ENCODE measurements at places on chromosomes 16 and 17.

DNA sequence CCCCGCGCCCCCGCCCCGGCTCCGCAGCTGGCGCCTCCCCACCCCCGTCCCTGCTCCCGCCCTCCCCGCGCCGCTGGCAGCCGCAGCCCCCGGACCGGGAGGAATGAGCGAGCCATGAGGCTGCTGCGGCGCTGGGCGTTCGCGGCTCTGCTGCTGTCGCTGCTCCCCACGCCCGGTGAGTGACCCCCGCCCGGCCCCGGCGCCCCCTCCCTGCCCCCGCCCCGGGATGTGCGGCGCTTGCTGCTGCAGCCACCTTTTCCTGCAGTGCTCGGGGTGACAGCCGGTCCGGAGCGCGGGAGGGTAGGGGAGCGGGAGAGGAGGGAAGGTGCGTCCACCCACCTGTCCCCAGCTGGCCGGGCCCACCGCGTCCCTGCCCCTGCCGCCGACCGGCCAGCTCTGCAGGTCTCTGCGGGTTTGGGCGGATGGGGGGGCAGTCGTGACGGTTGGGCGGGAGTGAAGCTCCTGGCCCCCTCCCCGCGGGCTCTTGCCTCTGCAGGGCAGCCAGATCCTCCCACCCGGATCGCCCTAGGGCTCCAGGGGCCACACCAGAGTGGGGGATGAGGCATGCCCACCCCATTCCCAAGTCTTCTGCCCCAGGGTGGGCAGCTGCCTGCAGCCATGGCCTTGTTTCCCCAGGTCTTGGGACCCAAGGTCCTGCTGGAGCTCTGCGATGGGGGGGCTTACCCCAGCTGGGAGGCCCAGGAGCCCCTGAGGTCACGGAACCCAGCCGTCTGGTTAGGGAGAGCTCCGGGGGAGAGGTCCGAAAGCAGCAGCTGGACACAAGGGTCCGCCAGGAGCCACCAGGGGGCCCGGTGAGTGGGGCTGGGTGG, 513 bp downstream of the ADAM11 start:
- no peak for DNase-seq

DNA sequence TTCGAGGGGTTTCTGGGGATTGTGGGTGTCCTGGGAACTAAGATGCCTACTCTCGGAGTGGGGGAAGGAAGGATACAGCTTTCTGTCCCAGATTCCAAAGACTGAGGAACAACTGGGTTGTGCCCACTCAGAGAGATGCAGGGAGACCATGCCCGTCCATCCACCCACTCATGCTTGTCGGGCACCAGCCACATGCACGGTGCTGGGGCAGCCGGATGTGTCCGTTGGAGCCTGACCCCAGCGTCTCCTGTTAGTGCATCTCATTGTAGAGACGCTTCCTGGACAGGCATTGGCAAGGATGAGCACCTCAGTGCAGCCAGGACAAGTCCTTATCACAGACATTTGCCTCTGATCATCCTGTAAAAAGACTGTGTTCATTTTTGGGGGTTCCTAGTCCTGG, 58.1 kb downstream of the METRNL start:
- DNase-seq, result no peak

DNA sequence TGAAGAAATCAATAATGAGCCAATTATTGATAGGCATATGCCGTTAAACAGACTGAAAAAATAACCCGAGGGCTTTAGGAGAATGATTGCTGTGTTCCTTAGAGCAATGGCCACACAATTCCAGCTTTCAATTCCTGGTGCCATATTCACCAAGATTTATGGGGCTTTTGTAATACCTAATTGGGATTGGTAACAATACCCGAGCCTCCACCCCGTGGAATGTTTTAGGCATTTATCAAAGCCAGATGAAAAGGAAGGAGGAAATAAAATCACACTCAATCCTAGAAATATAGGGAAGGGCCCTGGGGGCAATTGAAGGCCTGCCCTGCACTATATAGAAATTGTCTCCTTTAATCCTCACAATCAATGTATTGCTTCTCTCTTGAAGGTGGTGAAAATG, 42.1 kb upstream of the MLYCD start:
- no peak for DNase-seq

GRCh38 chr17:39513915-39514314, 52.6 kb downstream of the CDK12 start:
- no peak for DNase-seq

DNA sequence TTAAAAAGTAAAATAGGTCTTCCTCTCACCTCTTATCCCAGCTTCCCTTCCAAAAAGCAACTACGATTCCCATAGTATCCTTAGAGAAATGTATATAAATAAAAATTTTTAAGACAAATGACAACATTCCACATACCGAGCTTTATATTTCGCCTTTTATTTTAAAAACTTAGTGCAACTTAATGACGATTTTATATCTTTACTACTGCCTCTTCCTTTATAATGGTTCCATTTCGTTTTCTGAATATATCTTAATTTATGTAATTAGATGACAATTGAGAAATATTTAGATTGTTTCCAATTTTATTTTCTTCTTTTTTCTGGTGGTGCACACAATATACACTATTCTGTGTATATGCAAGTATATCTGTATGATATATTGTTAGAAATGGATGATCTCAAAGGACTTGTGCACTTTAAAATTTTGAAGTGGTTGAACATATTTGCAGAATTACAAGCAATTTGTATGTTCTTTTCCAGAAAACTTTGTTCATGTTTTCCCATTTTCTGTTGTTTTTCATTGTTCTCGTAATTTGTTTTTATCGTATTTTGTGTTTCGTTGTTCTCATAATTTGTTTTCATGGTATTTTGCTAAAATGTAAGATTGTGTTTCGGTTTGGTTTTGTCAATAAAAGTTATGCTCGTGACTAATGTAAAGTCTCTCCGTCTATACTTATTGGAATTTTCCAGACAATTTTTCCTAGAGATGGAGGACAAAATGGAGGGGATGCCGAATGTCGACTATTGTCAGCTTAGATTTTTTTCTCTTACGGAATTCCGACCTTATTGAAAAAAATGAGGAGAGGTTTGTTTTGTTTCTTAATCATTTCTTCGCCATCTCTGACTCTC, 20.4 kb upstream of the HOXB13 start:
- DNase-seq, result no peak

DNA sequence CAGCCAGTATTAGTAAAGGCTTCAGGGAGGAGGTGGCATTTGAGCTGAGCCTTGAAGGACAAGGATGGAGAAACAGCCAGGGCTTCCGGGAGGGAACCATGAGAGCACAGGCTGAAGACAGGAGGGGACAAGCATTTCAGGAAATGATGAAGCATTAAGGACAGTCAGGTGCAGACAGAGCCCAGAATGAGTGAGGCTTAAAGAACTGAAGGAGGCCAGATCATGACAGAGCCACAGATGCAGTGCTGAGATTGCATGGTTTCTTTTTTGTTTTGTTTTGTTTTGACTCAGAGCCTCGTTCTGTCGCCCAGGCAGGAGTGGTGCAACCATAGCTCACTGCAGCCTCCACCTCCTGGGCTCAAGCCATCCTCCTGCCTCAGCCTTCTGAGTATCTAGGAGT, 211.5 kb downstream of the SOX9 start:
- DNase-seq, result no peak

GRCh38 chr17:42191275-42191608, 3.1 kb downstream of the GHDC start:
- DNase-seq, result no peak

DNA sequence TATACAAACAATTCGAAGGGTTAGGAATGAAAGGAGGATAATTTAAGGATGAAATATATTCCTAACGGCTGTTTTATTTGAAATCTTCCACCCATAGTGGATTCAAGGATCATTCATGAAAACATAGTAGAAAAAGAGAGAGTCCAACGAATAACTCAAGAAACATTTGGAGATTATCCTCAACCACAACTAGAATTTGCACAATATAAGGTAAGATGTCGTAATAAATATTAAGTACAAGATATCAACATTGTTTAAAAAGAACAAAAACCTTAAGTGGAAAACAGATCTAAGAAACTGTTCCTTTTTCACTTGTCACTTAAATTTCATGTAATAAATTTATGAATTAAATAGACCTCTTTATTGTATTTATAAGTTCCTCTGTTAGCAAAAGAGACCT, 9.2 kb upstream of the ATMIN start:
- no peak for DNase-seq

GRCh38 chr17:80137131-80137530, 9.8 kb downstream of the EIF4A3 start:
- no peak for DNase-seq

DNA sequence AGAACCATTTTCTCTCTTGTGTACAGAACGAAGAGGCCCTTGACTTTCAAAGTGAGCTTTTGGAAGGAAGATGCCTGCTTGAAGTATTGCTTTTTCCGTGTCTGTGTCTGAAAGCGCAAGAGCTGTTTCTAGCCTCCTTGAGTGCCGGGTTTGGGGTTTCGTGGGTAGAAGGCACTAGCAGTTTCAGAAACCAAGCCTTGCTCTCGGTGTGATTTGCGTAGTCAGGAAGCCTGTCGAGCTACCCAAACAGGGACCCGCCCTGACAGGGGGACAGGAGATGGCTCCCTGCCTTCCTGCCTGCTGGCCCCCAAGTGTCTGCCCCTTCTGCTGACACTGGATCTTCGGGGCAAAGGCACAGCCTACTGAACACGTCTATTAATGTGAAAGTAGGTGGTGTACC, 322.0 kb downstream of the MAF start:
- no peak for DNase-seq

GRCh38 chr16:75794426-75794825, 68.1 kb upstream of the CPHXL start:
- DNase-seq, result peak; percentile 58

GRCh38 chr16:68384288-68385161, 63.8 kb downstream of the SMPD3 start:
- no peak for DNase-seq

DNA sequence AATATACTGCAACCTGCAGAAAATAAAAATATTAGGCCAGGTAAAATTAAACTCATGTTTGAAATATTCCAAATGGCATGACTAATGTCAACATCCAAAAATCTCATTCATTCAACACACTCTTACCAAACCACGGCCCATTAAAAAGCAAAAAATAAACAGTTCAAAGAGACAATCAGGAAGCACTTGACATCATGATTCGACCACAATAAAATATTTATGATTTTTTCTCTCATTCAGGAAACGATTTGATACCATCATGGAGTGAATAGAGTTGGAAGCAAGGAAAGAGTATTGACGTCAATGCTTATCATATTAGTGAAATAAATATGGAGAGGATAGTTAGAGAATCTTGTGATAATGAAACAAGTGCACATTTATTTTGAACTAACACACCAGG, 354.1 kb downstream of the KCNJ2 start:
- DNase-seq, result no peak

DNA sequence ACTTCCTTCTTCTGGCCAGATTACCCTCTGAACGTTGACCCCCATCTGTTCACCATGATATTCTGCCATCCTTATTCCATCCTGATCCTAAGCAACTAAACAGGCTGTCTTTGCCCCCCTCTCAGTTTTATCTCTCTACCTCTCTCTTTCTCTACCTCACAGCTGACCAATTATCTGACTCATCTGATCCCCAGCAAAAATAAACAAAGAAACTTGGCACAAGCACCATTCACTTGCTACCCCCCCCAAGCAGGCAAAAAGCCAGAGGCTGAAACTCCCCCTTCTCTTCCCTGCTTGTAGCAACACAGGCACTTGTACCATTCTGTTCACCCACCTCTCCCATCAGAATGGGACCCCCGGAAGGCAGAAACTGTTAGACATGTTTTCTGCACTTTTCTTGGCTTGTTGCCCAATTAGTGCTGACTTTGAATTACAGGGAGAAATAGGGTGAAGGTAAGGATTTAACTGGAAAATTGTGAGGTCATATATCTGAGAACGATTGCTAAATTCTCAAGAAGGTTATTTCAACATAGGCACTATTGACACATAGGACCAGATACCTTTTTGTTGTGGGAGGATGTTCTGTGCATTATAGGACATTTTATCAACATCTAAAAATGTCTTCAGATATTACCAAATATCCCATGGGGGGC, 163.2 kb downstream of the TOX3 start:
- no peak for DNase-seq

GRCh38 chr16:15459791-15460190, 25.4 kb downstream of the BMERB1 start:
- no peak for DNase-seq

DNA sequence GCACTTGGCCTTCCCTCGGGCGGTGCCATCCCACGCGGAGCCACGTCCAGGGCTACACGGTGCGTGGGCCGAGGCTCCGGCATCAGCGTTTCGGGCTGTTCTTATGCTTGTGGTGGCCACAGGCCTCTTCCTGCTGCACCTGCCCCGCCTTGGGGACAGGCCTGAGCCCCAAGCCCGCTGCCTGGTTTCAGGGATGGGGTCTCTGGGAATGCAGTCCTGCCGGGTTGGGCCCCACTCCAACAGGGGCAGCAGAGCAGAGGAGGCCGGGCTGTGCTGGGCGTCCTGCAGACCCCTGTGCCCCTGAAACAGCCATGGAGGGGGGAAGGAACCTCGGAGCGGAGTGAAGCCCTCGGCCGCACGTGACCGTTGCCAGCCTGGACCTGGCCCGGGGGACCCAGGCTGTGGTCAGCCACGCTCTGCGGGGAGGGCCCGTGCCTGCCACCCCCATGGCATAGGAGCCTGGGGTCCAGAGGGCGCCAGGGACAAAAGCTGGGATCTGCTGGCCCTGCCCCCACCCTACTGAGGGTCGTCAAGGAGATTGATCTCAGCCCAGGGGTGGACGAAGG, 453 bp upstream of the WFIKKN1 start:
- DNase-seq, result peak; percentile 22

GRCh38 chr17:47223007-47223406, 13.9 kb downstream of the MYL4 start:
- DNase-seq, result no peak

DNA sequence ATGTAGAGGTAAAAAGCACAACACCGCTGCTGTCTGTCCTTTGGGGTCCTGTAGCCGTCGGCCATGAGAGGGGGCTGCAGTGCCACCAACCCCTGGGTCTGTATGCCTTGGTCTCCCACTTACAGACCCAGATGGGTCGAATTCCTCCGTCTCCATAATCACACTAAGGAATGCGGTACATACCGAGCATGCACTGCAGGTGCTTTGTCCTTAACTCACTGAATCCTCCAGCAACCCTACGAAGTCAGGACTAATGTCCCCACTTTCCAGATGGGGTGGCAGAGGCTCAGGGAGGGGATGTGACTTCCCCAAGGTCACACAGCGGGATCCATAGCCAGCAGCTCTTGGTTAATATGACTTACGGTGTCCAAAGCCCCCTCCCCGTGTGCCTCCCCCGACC, 219.9 kb upstream of the CIBAR2 start:
- DNase-seq, result no peak

DNA sequence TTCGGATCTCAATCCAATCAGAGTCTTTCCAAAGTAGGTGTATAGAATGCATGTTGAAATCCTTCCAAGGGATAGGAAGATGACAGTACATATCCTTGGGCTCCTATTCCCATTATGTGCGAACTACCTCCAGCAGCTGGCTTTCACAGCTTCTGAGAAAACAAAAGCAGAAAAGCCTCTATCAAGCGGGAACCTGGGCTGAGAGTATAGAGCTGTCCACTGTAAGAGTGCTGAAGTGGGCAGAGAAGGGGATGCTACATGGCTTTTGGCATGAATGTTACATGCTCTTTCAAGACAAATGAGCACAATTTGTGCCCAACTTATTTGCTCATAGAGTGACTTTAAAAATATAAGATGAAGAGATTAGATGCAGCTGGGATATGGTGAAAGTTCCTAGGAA, 993.5 kb downstream of the CDH8 start:
- DNase-seq, result no peak
